ENCODE measurements at places on chromosomes 4 and X. TPM values are rescaled to one million over a fixed set of nuclear protein-coding genes. Genes with fewer than 3 reads are reported as not detected.

SSX2B gene
- not detected for polyA plus RNA-seq

ZNF157 gene
- 1.00 TPM for polyA plus RNA-seq

LNX1 gene
- 0.67 TPM for polyA plus RNA-seq

SGMS2 gene
- polyA plus RNA-seq, result not detected

CYP2U1 gene
- polyA plus RNA-seq, result 15.7 TPM

RPA4 gene
- polyA plus RNA-seq, result 0.90 TPM

OPN1MW gene
- not detected for polyA plus RNA-seq

MTMR8 gene
- 3.0 TPM for polyA plus RNA-seq

HHIP gene
- polyA plus RNA-seq, result 0.81 TPM

ARHGEF9 gene
- polyA plus RNA-seq, result 6.0 TPM

ARSD gene
- 5.8 TPM for polyA plus RNA-seq

AKAP14 gene
- not detected for polyA plus RNA-seq

FAM9A gene
- polyA plus RNA-seq, result not detected

PCDH18 gene
- polyA plus RNA-seq, result not detected

MYL5 gene
- polyA plus RNA-seq, result 12.7 TPM

AMBN gene
- not detected for polyA plus RNA-seq

CRMP1 gene
- polyA plus RNA-seq, result 0.58 TPM

ASMT gene
- not detected for polyA plus RNA-seq

BEX3 gene
- 2.4 TPM for polyA plus RNA-seq

UGT2B17 gene
- polyA plus RNA-seq, result 4.6 TPM

FABP2 gene
- polyA plus RNA-seq, result not detected

MAGEA2 gene
- polyA plus RNA-seq, result not detected

NEUROG2 gene
- not detected for polyA plus RNA-seq

MAGEA12 gene
- not detected for polyA plus RNA-seq

RGN gene
- polyA plus RNA-seq, result not detected

CNGA1 gene
- polyA plus RNA-seq, result not detected

FHDC1 gene
- polyA plus RNA-seq, result not detected

KANTR gene
- polyA plus RNA-seq, result not detected

TLR10 gene
- 180 TPM for polyA plus RNA-seq

ASB12 gene
- 0.39 TPM for polyA plus RNA-seq

AR gene
- not detected for polyA plus RNA-seq

HNRNPH2 gene
- polyA plus RNA-seq, result 162 TPM

NSUN7 gene
- polyA plus RNA-seq, result 3.7 TPM

AWAT2 gene
- polyA plus RNA-seq, result not detected

PNMA5 gene
- polyA plus RNA-seq, result not detected

TMPRSS11A gene
- not detected for polyA plus RNA-seq

DGAT2L6 gene
- polyA plus RNA-seq, result not detected

ZCCHC18 gene
- 18.2 TPM for polyA plus RNA-seq

HPSE gene
- 1.7 TPM for polyA plus RNA-seq

PAGE5 gene
- not detected for polyA plus RNA-seq

NMU gene
- not detected for polyA plus RNA-seq

SPANXN3 gene
- not detected for polyA plus RNA-seq

PCDH19 gene
- not detected for polyA plus RNA-seq

FGFRL1 gene
- not detected for polyA plus RNA-seq

HEPH gene
- polyA plus RNA-seq, result not detected

ADGRL3 gene
- polyA plus RNA-seq, result not detected

TREX2 gene
- polyA plus RNA-seq, result 1.3 TPM

POU4F2 gene
- polyA plus RNA-seq, result not detected

HSFX1 gene
- 0.24 TPM for polyA plus RNA-seq

GPR82 gene
- polyA plus RNA-seq, result 0.52 TPM

DMP1 gene
- not detected for polyA plus RNA-seq

RS1 gene
- 0.09 TPM for polyA plus RNA-seq

SMIM31 gene
- not detected for polyA plus RNA-seq

PRKG2 gene
- polyA plus RNA-seq, result 1.9 TPM

PLAC1 gene
- not detected for polyA plus RNA-seq

MAGEA2B gene
- polyA plus RNA-seq, result not detected

GAGE13 gene
- not detected for polyA plus RNA-seq

PLP1 gene
- not detected for polyA plus RNA-seq

CLIC2 gene
- polyA plus RNA-seq, result 0.44 TPM

All from naive B cell (primary cell).